Cardiac muscle cell (in vitro differentiated cells and primary cell): ENCODE measurements at places on chromosomes 12 and 14. TPM values are rescaled to one million over a fixed set of nuclear protein-coding genes. Genes with fewer than 3 reads are reported as not detected.

DNA sequence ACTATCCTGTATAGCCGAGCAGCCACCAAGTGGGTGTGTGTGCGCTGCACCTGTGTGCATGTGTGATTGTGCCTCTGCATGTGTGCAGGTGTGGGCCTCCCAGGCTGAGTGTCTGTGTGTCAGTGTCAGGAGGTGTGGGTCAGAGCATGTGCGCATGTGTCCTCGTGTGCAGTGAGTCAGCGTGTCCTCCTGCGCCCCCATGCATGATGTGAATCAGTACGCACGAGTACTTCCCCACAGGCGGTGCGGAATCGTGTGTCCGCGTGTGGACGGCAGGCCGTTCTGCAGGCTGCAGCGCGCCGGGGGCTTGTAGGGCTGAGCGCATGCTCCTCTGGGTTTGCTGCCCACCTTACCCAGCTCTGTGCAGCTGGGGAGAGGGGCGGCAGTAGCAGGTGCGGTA is 34.2 kb downstream of the DTX1 start:
- H3K4me3 ChIP-seq: no peak overlapping the region
- peaks cover 14% of the 10 kb centered on the region for H3K27me3 ChIP-seq
- no peaks in the 10 kb centered on the region for H3K36me3 ChIP-seq

GRCh38 chr12:123289911-123290310 is 18.3 kb upstream of the CDK2AP1 start:
- H3K27me3 ChIP-seq: no peaks in the 10 kb centered on the region
- no peak for DNase-seq
- no peak overlapping the region for H3K27ac ChIP-seq
- H3K4me1 ChIP-seq: no peaks in the 10 kb centered on the region

DNA sequence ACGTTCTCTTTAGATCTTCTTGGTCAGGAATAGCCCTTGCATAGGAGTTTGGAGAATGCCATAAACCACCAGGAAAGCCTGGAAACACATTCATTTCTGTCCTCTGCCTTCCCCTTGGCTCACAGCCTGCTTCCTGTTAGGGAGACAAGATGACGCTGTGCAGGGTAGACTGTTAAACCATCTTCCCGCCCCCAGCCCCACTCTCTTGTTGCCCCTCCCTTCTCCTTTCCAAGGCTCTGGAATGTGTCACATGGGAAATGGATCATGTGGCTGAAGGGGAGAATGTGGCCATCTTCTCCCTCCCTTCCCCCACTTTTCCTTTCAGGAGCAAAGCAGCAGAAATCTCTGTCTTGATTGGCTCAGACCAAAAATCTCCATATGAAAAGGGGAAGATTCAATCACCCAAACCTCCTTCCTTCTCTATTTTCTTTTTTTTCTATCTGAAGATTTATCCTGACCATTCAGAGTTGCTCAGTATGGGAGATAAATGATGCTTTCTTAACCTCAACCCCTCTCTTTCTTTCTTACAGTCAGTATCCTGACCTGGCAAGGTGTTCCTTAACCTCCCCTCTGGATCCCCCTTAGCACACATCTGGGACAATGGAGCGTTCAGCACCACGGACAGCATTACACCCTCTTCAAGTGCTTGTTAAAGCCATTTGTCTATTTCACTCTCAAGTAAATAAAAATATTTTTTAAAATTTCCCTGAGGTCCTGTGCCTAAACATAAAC is 11.4 kb downstream of the GPR19 start:
- DNase-seq: peak; percentile 68
- H3K4me3 ChIP-seq: peak overlapping the region; percentile 25
- peaks cover 10% of the 10 kb centered on the region for H3K4me1 ChIP-seq
- no peaks in the 10 kb centered on the region for H3K27me3 ChIP-seq
- no peak overlapping the region for H3K27ac ChIP-seq
- H3K36me3 ChIP-seq: no peaks in the 10 kb centered on the region

- H3K36me3 ChIP-seq: no peaks in the 10 kb centered on the region
- no peaks in the 10 kb centered on the region for H3K4me1 ChIP-seq
- no peak overlapping the region for H3K27ac ChIP-seq
These were observed 63.9 kb upstream of the VASH1 start for GRCh38 chr14:76697246-76697905.

- no peaks in the 10 kb centered on the region for H3K27me3 ChIP-seq
- H3K27ac ChIP-seq: peak overlapping the region; percentile 86
- H3K36me3 ChIP-seq: no peaks in the 10 kb centered on the region
- H3K4me1 ChIP-seq: peaks cover 67% of the 10 kb centered on the region
- H3K4me3 ChIP-seq: no peak overlapping the region
- DNase-seq: no peak
These were observed 54.7 kb downstream of the PITPNM2 start for GRCh38 chr12:123096182-123096581.

IGFBP6 gene
- total RNA-seq: 58.9 and 105 TPM in 2 replicates

CARMIL3 gene
- 0.06 and 0.85 TPM in 2 replicates for total RNA-seq

GRCh38 chr14:31449971-31450610 is 7.2 kb downstream of the DTD2 start:
- no peak overlapping the region for H3K27ac ChIP-seq
- peak; percentile 65 for DNase-seq
- H3K4me1 ChIP-seq: no peaks in the 10 kb centered on the region
- H3K27me3 ChIP-seq: no peaks in the 10 kb centered on the region
- no peak overlapping the region for H3K4me3 ChIP-seq
- peaks cover 12% of the 10 kb centered on the region for H3K36me3 ChIP-seq

- no peaks in the 10 kb centered on the region for H3K4me1 ChIP-seq
- no peaks in the 10 kb centered on the region for H3K27me3 ChIP-seq
- no peaks in the 10 kb centered on the region for H3K36me3 ChIP-seq
- H3K27ac ChIP-seq: no peak overlapping the region
These were observed 266.0 kb downstream of the ALG10 start for GRCh38 chr12:34287986-34288962.

KITLG gene
- 1.1 TPM in 2 replicates for total RNA-seq

- DNase-seq: no peak
- no peaks in the 10 kb centered on the region for H3K36me3 ChIP-seq
- peak overlapping the region; percentile 55 for H3K4me3 ChIP-seq
- H3K27ac ChIP-seq: peak overlapping the region; percentile 98
These were observed 905 bp upstream of the CIPC start for GRCh38 chr14:77097006-77097699.

DNA sequence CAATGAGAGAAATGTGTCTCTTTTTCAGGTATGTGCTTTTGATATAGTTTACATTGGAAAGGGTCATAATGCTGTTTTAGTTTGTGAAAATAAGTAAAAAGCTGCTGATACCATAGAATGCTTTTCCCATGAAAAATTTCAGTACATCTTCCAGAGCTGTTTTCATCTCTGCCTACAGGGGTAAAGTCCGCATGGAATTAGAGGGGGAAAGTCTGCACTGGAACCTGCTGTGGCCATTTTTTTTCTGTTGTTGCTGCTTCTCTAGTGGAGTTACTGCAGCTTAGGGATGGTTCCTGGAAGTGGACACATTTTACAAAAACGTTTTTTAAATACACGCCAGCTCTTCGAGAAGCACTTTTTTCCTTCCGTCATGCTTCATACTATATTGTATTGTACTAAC is 81.3 kb downstream of the VEZT start:
- H3K36me3 ChIP-seq: peaks cover 53% of the 10 kb centered on the region
- no peak for DNase-seq
- H3K4me3 ChIP-seq: no peak overlapping the region
- H3K27ac ChIP-seq: no peak overlapping the region

GRCh38 chr14:98345161-98345560 is 926.8 kb downstream of the BCL11B start:
- H3K4me1 ChIP-seq: no peaks in the 10 kb centered on the region
- H3K27me3 ChIP-seq: no peaks in the 10 kb centered on the region
- H3K36me3 ChIP-seq: no peaks in the 10 kb centered on the region
- H3K27ac ChIP-seq: no peak overlapping the region
- DNase-seq: no peak
- H3K4me3 ChIP-seq: no peak overlapping the region

DNA sequence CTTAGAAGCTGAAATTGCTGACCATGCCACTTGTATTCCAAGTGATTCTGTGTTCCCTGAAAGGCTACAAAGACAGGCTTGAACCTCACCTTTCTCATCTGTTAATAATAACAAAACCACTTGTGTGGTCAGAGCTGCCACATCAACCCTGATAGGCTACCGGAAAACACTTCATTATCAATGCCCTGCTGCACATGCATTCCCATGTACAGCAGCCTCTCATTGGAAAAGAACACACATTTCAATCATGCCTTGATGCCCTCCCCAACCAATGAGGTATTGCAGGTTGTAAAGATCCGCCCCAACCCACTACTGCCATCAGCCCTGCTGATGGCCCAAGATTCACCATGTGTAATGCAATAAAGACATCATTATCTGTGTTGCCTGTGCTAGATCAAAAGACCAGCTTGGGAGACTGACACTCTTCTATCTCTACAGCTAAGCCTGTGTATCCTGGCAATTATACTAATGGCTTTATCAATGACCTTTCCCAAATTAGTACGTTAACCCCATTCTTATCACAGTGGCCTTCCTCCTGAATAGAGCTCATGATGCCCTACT is 2.8 kb downstream of the GPR19 start:
- peak; percentile 48 for DNase-seq
- no peak overlapping the region for H3K4me3 ChIP-seq
- H3K4me1 ChIP-seq: peaks cover 26% of the 10 kb centered on the region
- H3K36me3 ChIP-seq: no peaks in the 10 kb centered on the region
- H3K27me3 ChIP-seq: no peaks in the 10 kb centered on the region

- H3K4me3 ChIP-seq: no peak overlapping the region
- no peaks in the 10 kb centered on the region for H3K27me3 ChIP-seq
- no peaks in the 10 kb centered on the region for H3K4me1 ChIP-seq
- H3K36me3 ChIP-seq: no peaks in the 10 kb centered on the region
- no peak overlapping the region for H3K27ac ChIP-seq
These were observed 35.7 kb downstream of the FOXA1 start for GRCh38 chr14:37559386-37559785.

DNA sequence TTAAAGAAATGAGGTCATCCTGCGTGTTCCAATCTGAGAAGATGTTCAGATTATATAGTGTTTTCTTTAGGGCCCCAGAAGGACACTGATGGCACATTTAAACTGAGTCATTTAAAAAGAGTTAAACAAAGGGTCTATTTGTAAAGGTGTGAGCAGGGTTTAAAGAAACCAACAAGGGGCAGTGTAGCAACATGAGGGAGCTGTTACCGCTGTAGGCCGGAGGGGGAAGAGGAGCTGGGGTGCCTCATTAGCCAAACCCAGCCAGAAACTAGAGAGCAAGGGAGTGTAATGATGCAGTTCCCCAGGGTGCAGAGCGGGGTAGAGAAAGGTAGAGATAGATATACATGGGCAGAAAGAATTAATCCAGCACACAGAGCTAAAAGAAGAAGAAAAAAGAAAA is 160.4 kb downstream of the TBX5 start:
- H3K4me3 ChIP-seq: no peak overlapping the region
- no peaks in the 10 kb centered on the region for H3K27me3 ChIP-seq
- peak overlapping the region; percentile 61 for H3K27ac ChIP-seq
- peak; percentile 52 for DNase-seq
- peaks cover 23% of the 10 kb centered on the region for H3K4me1 ChIP-seq

GRCh38 chr12:131855521-131856142 is 27.4 kb downstream of the MMP17 start:
- H3K27me3 ChIP-seq: no peaks in the 10 kb centered on the region
- no peak for DNase-seq
- H3K4me3 ChIP-seq: no peak overlapping the region
- H3K4me1 ChIP-seq: no peaks in the 10 kb centered on the region

GALNT8 gene
- 2.7 and 8.1 TPM in 2 replicates for total RNA-seq

DNA sequence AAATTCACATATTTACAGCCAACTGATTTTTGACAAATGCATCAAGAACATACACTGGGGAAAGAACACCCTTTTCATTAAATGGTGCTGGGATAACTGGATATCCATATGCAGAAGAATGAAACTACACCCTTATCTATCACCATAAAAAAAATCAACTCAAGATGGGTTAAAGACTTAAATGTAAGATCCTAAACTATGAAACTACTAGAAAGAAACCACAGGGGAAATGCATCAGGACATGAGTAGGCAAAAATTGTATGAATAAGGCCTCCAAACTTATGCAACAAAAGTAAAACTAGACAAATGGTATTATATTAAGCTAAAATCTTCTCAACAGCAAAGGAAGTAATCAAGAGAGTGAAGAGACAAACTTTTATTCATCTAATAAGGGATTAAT is 242.6 kb downstream of the CPNE8 start:
- no peaks in the 10 kb centered on the region for H3K27me3 ChIP-seq
- H3K36me3 ChIP-seq: no peaks in the 10 kb centered on the region
- DNase-seq: peak; percentile 44
- no peaks in the 10 kb centered on the region for H3K4me1 ChIP-seq

C12orf54 gene
- not detected in 2 replicates for total RNA-seq

POTEG gene
- not detected in 2 replicates for total RNA-seq

DNA sequence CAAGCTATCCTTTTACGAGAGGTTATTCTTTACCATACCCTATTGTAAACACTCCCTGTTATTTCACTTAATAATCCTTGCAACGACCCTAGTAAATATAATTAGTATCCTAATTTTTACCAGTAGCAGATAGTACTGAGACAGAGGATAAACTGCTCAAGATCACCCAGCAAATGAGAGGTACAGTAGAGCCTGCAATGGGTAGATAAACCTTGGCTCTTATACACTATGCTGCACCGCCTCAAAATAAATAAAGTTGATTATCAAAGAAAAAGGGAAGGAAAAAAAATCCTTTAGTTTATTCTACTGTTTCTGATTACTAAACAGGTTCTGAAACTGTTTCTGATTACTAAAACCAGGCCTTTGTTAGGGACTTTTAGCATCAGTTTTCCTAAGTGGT is 22.5 kb downstream of the YBX3 start:
- no peak for DNase-seq
- H3K36me3 ChIP-seq: peaks cover 68% of the 10 kb centered on the region
- no peak overlapping the region for H3K4me3 ChIP-seq
- H3K27ac ChIP-seq: no peak overlapping the region
- no peaks in the 10 kb centered on the region for H3K27me3 ChIP-seq

GRCh38 chr14:23286902-23287479 is 1.1 kb upstream of the HOMEZ start:
- no peaks in the 10 kb centered on the region for H3K36me3 ChIP-seq
- H3K27me3 ChIP-seq: peaks cover 6% of the 10 kb centered on the region
- H3K4me1 ChIP-seq: peaks cover 11% of the 10 kb centered on the region
- H3K4me3 ChIP-seq: peak overlapping the region; percentile 87

- H3K4me3 ChIP-seq: no peak overlapping the region
- no peaks in the 10 kb centered on the region for H3K27me3 ChIP-seq
- DNase-seq: peak; percentile 50
- H3K27ac ChIP-seq: no peak overlapping the region
These were observed 22.5 kb downstream of the SLC38A6 start for GRCh38 chr14:61003571-61003970.

GRCh38 chr12:81705586-81705985 is 53.6 kb downstream of the PPFIA2 start:
- no peaks in the 10 kb centered on the region for H3K4me1 ChIP-seq
- H3K36me3 ChIP-seq: no peaks in the 10 kb centered on the region
- H3K27me3 ChIP-seq: no peaks in the 10 kb centered on the region

GRCh38 chr12:113103756-113104450 is 31.7 kb downstream of the RASAL1 start:
- peaks cover 11% of the 10 kb centered on the region for H3K27me3 ChIP-seq
- no peaks in the 10 kb centered on the region for H3K4me1 ChIP-seq
- peak overlapping the region; percentile 15 for H3K4me3 ChIP-seq
- H3K36me3 ChIP-seq: no peaks in the 10 kb centered on the region
- no peak overlapping the region for H3K27ac ChIP-seq
- DNase-seq: peak; percentile 21

DNA sequence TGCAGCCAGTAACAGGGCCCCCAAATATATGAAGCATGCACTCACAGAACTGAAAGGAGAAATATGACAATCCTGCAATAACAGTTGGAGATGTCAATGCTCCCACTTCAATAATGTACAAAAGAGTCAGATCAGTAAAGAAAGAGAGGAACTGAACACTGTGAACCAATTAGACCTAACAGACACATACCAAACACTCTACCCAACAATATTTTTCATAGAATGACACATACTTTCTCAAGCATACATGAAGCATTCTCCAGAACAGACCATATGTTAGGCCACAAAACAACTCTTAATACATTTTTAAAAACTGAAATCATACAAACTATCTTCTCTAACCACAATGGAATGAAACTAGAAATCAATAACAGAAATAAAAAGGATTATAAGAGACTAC is 80.2 kb downstream of the ELK3 start:
- no peaks in the 10 kb centered on the region for H3K4me1 ChIP-seq
- H3K27me3 ChIP-seq: no peaks in the 10 kb centered on the region
- DNase-seq: no peak
